Osteocyte (in vitro differentiated cells): ENCODE measurements at places on chromosomes 7 and 10. TPM values are rescaled to one million over a fixed set of nuclear protein-coding genes. Genes with fewer than 3 reads are reported as not detected.

GRCh38 chr7:107326061-107326460 is 143.8 kb upstream of the GPR22 start:
- DNase-seq, result no peak

Gene NME8
- not detected in 2 replicates for total RNA-seq

GRCh38 chr10:123604506-123604905 is 61.6 kb upstream of the GPR26 start:
- no peak for DNase-seq

DNA sequence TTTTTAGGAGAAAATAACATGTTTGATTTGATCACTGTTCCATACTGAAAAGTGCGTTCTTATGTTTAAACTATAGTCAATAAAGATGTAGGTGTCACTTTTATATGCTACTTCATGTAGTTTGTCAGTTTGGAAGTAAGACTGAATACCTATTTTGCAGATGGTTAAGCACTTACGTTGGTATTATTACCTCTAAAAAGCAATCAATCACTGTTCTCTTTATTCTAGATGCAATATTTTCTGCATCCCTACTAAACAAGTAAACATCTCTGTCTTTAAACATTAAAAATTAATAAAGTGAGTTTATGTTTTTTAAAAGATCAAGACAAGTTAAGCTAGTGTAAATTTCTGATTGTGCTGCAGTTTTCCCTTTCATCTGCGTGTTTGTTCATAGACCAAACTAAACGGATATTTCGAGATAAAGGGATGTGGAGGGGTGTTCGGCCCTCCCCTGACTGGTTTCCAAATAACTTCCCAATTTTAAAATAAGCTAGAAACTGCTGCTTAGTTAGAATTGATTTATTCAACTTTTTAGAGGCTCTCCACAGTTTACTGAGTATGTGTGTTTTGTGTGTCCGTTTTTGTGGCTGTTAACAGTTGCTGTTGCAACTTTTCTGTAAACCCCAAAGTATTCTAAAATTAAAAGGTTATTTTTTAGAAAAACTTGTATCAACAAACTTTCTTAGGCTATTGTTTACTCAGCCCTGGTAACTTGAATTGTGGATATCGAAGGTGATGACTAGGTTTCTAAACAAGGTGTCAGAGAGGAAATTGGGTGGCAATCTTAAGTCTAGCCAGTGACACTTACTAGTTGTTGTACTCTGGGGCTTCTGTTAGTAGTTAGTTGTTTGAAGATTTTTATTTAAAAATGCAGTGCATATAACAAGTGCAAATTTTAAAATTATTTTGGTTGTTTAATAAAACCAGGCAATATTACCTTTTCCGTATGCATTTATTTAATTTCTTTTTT is 974 bp downstream of the KIF11 start:
- no peak for DNase-seq

DNA sequence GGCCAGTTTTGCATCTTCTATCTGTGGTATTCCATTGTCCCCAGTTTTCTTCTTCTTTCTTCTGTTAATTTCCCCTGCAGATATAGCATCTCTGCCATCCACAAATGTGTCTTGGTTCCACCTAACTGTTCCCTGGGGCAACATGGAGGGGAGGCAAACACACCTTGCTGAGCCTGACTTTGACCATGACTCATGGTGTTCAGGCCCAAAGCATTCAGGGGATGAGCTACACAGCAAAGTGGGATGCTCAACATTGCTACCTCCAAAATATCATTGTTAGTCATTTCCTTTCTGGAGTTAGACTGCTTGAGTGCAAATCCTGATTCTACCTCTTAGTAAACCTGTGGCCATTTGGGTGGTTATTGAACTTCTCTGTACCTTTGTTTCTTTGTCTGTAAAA is 542.7 kb downstream of the LRMDA start:
- DNase-seq, result no peak

Gene LRRC61
- not detected in 2 replicates for total RNA-seq

Gene PCGF6
- total RNA-seq, result 12.3 and 14.2 TPM in 2 replicates

- DNase-seq, result no peak
Observed at GRCh38 chr7:108329514-108329913, 126.7 kb downstream of the NRCAM start.

Gene GIMAP8
- not detected in 2 replicates for total RNA-seq

Gene TNS3
- total RNA-seq, result 93.8 and 103 TPM in 2 replicates

GRCh38 chr7:122256046-122256445 is 48.5 kb downstream of the FEZF1 start:
- no peak for DNase-seq

DNA sequence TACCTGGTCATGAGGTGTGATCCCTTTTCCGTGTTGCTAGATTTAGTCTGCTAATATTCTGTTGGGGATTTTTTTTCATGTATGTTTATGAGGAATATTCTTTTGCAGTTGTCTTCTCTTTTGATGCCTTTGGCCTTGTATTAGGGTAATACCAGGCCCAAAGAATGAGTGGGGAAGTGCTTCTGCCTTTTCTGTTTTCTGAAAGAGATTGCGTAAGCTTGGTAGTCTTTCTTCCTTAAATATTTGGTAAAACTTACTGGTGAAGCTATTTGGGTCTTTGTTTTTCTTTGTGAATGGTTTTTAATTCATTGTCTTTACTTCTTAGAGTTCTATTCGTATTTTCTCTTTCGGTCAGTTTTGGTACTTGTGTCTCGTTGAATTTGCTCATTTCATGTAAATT is 51.1 kb downstream of the SHH start:
- DNase-seq, result no peak

GRCh38 chr10:60964257-60965235 is 20.6 kb upstream of the RHOBTB1 start:
- DNase-seq, result peak; percentile 86

DNA sequence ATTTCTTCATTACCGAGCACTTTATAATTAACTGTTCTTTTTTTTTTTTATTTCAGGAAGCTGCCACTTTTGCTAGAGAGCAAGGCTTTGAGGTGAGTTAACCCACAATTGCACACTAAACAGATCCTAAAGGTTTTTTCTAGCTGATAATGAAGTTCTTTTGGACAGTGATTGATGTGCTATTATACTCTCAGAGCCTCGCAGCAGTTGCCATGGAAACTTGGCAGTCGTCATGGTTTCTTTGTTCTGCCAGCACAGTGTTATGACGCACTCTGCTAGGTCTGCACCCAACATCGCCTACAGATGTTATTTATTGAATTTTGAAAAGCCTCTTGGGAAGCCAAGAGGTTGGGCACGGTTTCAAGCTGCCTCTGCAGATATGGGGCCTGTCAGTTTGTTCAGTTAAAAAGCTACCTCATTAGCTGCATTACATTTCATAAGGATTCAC is 237.2 kb upstream of the KAT6B start:
- no peak for DNase-seq

GRCh38 chr10:32995066-32995622 is 37.1 kb upstream of the ITGB1 start:
- no peak for DNase-seq

DNA sequence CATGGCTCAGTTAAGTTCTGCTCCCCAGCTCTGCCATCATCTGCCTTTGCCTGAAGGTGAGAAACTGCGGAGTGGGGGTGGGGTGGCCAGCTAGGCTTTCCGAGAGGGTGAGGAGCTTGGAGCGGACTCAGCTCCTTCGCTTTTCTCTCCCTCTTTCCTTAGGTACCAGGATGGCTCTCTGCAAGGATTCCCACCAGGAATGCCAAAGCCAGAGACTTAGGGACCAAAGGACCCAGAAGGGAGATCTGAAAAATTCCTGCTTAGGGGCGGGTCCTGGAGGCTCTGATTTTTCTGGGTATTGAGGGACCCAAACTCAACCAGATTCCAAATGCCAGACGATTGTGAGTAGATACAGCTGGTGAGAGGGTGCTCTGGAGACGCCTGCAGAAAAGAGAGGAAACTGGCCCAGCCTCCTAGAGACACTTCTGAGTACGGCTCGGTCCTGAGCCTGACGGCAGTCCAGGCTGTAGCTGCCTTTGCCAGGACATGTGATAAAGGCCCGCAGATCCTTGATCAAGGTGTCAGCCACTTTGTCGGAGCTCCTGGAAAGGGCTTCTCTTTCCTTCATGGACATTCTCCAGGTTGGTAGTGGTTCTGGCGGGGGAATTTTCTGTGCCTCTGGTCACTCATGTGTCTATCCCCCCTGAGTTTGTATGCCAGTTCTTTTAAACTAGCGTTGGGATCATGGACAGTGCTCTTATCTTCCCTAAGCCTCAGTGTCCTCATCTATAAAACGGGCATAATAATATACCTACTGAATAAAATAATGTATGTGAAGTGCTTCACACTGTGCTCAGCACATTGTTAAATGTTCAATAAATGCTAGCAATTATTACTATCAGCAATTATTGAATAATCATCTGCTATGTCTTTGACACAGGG is 42.5 kb upstream of the BTRC start:
- DNase-seq, result no peak

- DNase-seq, result no peak
Observed at GRCh38 chr7:28112883-28113540, 67.6 kb downstream of the JAZF1 start.

Gene SYT15B
- total RNA-seq, result 10.5 and 10.9 TPM in 2 replicates

DNA sequence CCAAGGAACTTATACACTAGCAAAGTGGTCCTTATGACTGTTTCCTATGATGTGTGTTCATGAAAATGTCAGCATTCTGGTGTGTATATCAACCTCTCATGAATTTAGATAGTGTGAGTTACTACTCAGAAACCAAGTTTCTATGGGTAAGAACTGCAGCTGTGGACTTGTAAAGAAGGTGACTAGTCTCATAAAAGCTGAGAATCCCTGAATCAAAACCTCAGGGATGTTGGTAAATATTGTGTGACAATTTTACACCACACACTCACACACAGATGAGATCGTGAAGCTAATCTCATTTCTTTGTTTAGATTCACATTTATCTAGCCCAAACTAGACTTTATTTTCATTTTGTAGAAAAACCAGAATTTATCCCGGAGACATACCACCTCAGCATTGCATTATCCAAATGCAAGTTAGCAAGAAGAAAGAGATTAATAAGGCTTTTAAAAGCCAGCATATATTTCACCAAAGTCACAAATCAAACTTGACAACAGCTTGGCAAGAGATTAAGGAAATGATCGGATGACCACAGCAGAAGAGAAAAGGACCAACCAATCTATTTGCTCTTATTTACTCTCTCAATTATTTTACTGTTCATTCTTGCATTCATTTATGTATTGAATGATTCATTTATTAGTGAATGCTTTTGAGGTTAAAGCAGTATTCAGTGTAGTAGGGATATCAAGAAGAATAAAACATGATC is 92.9 kb downstream of the PLXDC2 start:
- DNase-seq, result no peak

DNA sequence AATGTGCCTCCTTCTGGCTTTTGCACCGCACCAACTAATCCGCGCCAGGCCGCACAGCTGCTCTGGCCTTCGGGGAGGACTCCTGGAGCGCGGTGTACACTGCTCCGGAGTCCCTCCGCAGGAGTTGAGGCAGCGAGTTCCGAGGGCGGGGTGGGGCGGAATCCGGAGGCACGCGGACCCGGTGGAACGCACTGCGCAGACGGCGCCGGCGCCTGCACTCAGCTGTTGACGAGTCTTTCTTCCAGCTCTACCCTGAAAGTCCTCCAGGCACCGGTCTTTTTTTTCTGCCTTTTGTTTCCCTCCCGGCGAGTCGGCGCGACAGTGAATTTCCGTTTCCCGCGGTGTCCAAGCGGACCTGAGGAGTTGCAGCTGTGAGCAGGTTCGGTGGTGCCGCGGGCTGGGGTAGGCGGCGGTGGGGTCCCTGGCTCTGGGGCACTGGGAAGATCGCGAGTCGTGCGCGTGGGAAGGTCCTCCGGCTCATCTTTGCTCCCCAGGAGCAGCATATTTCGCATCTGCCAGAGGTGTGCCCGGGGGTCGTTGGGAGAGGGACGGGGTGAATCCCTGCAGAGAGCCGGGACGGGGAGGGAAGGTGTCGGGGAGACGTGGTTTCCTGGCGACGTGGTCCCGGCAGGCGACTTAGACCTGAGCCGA is 44.1 kb downstream of the SFTPD start:
- peak; percentile 89 for DNase-seq

Gene ZCCHC24
- total RNA-seq, result 85.7 and 88.3 TPM in 2 replicates

Gene INSIG1
- total RNA-seq, result 16.0 and 21.8 TPM in 2 replicates

DNA sequence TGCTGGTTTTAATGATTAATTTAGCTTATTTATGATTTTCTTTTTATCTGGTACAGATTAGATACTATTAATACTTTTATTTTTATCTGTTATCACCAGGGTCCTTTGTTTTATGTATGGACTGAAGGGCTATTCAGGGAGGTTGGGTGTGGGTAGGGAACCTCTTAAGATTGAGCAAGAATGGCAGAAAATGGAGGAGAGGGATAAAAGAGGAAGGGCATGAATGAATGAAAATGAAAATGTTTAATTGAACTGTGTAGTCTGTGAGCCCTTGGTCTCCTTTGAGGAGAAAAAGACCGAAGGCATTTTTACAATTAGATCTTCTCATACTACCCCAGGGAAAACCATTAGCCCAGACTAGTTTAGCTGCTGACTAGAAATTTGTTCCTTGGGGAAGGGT is 93.1 kb downstream of the CDK14 start:
- DNase-seq, result no peak

GRCh38 chr10:32951111-32951510 is 6.9 kb downstream of the ITGB1 start:
- DNase-seq, result no peak

Gene NKX2-3
- not detected in 2 replicates for total RNA-seq

DNA sequence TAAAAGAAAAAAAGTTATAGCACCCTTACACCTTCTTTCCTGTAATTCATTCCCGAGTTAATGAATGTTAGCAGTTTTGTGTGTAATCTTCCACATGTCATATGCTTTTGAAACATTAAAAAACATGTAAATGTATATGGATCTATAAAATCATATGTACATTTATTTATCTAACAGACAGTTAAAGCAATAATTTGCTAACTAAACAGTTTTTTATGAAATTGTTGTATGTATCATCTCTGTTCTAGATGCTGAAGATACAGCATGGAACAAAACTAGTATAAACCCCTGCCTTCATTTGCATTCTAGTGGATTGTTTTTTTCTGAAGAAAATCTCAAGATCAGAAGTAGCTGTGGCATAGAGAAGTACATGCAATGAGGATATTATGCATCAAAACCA is 165.0 kb downstream of the POU6F2 start:
- DNase-seq, result no peak

DNA sequence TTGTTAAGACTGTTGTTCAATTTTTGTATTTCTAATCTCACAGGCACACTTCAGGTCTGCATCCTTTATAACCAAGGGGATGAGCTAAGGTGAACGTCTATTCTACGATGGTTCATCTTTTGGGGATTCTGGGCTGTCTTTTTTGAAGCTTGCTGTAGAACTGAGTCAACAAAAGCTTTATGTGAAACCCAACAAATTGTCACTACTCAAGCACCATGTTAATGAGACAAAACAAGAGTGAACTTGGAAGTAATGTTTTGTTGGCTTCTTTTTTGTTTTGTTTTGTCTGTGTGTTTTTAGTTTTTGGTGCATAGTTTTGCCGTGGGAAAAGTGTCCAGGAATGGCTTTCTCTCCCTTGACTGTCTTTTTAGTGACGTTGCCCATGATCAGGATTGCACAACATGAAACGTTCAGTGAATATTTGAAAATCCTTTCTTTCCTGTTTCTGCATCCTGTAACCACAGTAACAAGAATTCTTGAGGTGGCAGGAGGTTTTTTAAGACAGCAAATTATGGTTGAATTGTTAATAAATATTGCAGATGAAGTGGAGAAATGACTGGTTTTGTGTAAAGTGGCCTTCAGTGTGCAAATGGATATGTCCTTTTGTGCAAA is 65.6 kb downstream of the WIPF3 start:
- no peak for DNase-seq

GRCh38 chr7:142606081-142606480 is 143.2 kb upstream of the PRSS1 start:
- DNase-seq, result no peak
